ENCODE measurements at places on chromosomes 1 and 21. TPM values are rescaled to one million over a fixed set of nuclear protein-coding genes. Genes with fewer than 3 reads are reported as not detected.

Gene XPR1
- 27.6 TPM for total RNA-seq

Gene ZMPSTE24
- total RNA-seq = 39.5 TPM

Gene CELA3B
- not detected for total RNA-seq

Gene BRDT
- total RNA-seq = not detected

Gene PWP2
- total RNA-seq = 3.2 TPM

Gene CRNN
- not detected for total RNA-seq

Gene CRTC2
- total RNA-seq = 35.8 TPM

Gene CFHR1
- total RNA-seq = 0.15 TPM

Gene ICOSLG
- 4.2 TPM for total RNA-seq

Gene HES4
- 50.2 TPM for total RNA-seq

Gene CSMD2
- not detected for total RNA-seq

Gene SPRR4
- total RNA-seq = not detected

Gene CEP170
- total RNA-seq = 25.5 TPM

Gene GPR25
- total RNA-seq = not detected

Gene MPL
- 0.22 TPM for total RNA-seq

Gene CD1D
- total RNA-seq = 0.08 TPM

Gene MEX3A
- total RNA-seq = 2.2 TPM

Gene BEND5
- total RNA-seq = not detected

Gene CLDN17
- not detected for total RNA-seq

Gene SPRR2E
- total RNA-seq = not detected

Gene COL9A2
- 0.20 TPM for total RNA-seq

Gene PLK3
- 12.9 TPM for total RNA-seq

Data from A549 treated with Hydrocortisone at 1 μM for 4 hours (cell line).